ENCODE measurements at places on chromosomes 2 and 18.

- no peak for DNase-seq
Observed at GRCh38 chr2:199842631-199843395, 8.2 kb downstream of the FTCDNL1 start.

DNA sequence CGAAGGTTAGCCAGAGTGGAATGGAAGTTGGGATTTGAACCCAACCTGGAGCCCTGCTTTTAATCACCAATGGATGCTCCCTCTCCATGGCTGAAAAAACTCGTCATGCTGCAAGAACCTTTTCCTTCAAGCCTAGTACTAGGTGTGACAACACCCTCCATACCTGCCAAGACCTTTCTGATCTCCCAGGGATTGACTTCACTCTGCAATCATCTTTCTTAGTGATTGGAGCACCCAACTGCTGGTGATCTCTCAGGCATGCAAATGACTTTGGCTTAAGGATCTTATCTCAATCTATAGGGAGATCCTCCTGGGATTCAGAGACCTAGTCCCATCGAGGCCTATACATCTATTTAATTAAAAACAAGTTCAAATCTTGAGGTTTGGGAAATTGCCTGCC, 23.5 kb upstream of the ITGB6 start:
- DNase-seq, result no peak

DNA sequence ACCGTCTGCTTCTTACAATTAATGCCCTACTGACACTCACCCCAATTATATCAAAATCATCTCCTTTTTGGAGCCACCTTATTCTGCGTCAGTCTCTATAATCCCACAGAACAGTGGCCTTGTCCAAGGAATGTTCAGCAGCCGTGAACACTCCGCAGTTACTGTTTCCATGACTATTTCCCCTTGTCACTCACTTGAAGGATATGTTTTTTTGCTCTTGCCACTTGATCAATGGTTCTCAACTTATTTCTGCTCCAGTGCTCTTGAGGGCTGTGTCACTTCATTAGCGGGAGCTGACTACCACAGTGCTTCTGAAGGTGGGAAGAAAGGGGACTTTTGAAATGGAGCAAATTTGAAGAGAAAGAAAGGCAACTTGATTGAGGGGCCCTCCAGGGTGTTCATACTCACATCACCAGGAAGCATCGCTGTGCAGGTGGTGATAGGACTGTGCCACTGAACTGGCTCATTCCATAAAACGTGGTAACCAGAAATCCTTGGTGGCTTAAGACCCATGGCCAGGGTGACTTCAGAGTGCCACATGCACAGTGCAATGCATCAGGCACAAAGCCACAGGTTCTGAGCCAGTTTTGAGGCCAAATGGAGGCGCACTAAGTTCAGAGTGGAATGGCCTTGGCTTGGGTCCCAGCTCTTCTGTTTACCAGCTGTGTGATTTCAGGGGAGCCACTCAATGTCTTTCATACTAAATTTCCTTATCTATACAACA, 320.6 kb upstream of the RAB12 start:
- DNase-seq, result no peak

GRCh38 chr2:79715338-79715737, 202.5 kb downstream of the CTNNA2 start:
- DNase-seq, result no peak

- no peak for DNase-seq
Observed at GRCh38 chr2:60899892-60900249, 18.5 kb downstream of the REL start.

DNA sequence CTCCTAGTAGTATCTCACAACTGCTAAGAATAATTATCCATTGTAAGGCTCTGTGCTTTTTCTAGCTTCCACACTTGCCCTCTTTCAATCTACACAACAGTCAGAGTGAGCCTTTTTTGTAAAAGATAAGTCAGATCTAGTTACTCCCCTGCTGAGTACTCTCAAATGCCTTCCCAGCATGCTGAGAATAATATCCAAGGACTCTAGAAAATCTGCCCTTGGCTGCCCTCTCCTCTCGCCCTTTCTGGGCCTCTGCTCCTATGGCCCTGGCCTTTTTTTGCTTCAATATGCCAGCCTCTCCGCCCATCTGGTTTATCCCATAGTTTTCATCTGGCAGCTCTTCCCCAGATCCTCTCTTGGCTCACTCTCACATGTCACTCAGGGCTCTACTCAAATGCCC, 455.9 kb upstream of the UBE2E3 start:
- no peak for DNase-seq

- no peak for DNase-seq
Observed at GRCh38 chr2:96804986-96805385, 11.1 kb upstream of the CNNM3 start.

- peak; percentile 57 for DNase-seq
Observed at GRCh38 chr2:71804281-71804751, 343.3 kb downstream of the CYP26B1 start.

- DNase-seq, result no peak
Observed at GRCh38 chr18:48914581-48915251, 36.0 kb downstream of the SMAD7 start.

DNA sequence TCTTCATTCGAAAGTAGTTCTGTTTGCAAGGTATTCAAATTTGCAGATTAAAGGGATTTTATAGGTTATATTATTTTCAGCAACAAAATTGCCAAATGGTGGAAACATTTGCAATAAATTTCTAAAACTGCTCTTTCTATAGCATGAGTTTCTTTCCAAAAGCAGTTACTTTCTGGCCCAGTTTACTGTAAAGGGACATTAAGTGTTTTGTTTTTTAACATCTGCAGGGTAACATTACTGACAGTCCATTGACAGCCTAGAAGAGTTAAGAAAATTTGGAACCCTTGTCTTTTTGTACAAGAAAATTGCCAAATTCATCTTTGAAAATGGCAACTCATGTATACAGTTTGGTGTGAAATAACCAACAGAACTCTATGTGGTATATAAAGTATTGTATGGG, 375.1 kb downstream of the SETBP1 start:
- no peak for DNase-seq

DNA sequence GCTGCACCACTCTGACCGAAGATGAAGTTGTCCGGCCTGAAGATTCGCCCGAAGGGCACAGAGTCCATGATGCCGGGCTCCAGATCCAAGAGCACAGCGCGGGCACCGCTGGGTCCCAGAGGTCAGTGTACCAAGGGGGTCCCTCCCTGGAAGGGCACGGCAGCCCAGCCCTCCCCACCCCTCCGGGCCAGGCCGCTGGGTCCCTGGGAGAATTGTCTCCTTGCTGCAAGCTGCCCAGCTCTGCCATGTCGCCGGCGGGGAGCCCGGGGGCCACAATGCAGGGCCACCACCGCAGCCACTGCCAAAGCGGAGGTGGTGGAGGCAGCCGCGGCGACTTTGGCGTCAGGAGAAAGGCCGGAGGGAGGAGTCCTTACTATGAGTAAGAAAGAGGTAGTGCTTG, 189.5 kb upstream of the CYRIA start:
- DNase-seq, result no peak

DNA sequence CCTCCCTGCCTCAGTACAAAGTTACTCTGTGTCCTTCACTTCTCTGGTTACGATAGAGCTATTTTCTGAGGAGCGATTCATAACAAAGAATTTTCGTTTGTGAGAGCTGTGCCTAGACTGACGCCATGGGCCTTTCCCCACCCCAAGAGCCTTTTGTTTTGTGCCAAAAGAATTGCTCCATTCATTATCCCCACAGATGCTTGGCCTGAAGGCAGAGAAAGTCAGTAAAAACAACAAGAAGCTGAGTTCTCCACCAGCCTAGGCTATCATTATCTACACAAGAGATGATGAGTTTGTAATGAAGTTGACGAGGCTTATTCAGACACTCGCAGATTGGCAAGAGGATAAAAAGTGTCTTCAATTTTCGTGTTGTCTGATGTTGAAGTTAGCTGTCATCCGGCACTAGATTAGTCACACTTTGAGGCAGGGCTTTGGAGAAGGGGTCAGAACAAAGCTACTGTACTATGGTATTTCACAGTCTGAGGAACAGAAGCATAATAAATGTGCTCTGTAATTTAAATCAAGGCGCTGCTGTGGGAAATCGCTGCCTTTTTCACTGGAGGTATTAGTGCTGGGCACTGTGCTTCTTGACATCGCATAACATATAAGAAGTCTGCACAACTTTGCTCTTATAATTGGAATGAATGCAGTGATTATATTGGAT, 278.4 kb upstream of the FIGN start:
- peak; percentile 7 for DNase-seq

GRCh38 chr2:10597956-10598355, 91.8 kb downstream of the NOL10 start:
- no peak for DNase-seq

- DNase-seq, result no peak
Observed at GRCh38 chr2:129751409-129751808, 228.1 kb upstream of the RAB6C start.

DNA sequence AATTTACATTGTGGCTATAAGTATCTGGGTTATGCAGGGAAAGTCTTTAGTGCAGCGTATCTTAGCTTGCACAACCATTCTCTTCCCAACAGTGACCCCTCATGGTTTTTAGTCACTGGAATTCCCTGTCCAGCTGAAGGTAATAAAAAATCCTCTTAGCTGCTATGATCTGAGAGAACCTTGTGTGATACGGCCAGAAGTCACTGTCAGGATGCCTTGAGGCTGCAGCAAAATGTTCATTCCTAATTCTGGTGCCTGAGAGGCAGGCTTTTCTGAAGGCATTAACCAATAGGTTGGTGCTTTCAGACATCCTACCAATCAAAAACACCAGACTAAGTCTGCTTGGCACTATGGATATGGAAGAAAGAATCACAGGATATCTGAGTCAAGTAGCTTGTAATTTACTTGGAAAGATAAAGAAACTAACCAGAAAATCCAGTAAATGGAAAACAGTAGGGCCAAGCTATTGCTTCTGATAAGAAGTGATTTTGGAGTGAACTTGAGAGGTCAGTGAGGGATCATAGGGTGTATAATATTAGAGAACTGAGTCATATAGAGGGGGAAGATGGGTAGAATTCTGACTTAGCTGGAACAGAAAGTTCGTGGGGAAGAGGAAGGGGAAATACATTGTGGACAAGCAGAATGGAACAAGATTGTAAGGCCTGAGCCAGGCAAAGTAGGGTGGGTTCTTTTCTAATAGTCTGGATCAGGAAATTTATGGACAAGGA, 89.0 kb upstream of the SLC14A2 start:
- peak; percentile 31 for DNase-seq

DNA sequence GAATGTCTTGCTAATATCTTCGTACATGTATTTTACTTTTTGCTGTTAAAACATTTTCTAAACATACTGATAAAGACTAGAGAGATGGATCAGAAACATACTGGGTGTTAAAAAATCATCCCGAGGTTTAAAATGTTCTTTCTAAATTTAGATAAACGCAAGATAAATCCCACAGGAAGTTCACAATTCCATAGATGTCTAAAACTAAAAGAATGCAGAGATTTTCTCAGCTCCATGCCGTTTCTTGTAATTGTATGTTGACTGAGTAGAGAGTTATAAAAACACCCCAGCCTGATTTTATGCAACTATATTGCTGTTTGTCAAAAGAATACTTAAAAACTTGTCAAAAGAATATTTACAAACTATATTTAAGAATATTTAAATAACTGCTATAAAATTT, 455.7 kb downstream of the ARHGAP15 start:
- DNase-seq, result no peak

- DNase-seq, result peak; percentile 53
Observed at GRCh38 chr2:68730828-68731227, 3.8 kb upstream of the ARHGAP25 start.

GRCh38 chr2:123500988-123501387, 524.1 kb upstream of the CNTNAP5 start:
- no peak for DNase-seq

- peak; percentile 93 for DNase-seq
Observed at GRCh38 chr18:77108001-77108692, 24.4 kb downstream of the MBP start.
